ENCODE measurements at places on chromosomes 12 and 14.

- DNase-seq: no peak
Measured at GRCh38 chr14:39734306-39734705, 302.1 kb upstream of the FBXO33 start.

DNA sequence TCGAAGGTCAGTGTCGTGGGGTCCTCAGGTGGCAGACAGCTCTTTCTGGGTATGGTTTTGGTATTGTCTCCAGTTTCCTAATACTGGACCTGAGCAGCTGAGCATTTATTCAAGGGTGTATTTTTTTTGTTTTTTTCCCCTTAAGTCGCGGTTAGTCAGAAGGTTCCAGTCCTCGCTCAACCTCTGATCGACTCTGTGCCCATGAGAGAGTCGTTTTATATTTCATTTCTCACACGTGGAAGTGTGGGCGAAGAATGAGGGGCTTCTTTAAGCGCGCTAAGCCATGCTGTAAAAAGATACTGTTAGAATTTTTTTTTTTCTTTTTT, 499 bp downstream of the MIPOL1 start:
- DNase-seq: no peak

DNA sequence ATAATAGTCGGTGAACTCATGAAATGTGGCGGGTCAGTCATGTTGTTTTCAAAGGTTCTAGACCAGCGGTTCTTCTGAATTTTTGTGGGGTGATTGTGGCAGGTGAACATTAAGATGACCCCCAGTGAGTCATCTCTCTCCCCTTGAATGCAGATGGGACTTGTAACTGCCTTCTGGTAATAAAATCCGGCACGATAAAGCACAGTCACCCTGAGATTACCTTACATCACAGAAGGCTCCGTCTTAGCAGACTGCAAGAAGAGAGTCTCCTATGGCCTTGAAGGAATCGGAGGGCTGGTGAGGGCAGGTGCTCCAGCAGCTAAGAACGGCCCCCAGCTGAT, 189.6 kb downstream of the FOXN3 start:
- no peak for DNase-seq

GRCh38 chr12:105107171-105107493, 399 bp upstream of the WASHC4 start:
- DNase-seq: no peak

DNA sequence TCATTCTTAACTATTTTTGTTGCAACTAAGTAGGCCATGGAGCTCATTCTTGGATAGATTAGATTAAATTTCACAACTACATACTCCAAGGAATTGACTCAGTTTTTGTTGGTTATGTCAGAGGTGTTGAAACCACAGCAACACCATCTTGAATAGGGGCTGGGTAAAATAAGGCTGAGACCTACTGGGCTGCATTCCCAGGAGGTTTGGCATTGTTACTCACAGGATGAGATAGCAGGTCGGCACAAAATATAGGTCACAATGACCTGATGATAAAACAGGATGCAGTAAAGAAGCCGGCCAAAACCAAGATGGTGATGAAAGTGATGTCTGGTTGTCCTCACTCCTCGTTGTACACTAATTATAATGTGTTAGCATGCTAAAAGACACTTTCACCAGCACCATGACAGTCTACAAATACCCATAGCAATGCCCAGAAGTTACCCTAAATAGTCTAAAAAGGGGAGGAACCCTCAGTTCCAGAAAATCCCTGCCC, 20.9 kb downstream of the DMAC2L start:
- no peak for DNase-seq

GRCh38 chr12:12098691-12099015, 27.9 kb downstream of the BCL2L14 start:
- no peak for DNase-seq

DNA sequence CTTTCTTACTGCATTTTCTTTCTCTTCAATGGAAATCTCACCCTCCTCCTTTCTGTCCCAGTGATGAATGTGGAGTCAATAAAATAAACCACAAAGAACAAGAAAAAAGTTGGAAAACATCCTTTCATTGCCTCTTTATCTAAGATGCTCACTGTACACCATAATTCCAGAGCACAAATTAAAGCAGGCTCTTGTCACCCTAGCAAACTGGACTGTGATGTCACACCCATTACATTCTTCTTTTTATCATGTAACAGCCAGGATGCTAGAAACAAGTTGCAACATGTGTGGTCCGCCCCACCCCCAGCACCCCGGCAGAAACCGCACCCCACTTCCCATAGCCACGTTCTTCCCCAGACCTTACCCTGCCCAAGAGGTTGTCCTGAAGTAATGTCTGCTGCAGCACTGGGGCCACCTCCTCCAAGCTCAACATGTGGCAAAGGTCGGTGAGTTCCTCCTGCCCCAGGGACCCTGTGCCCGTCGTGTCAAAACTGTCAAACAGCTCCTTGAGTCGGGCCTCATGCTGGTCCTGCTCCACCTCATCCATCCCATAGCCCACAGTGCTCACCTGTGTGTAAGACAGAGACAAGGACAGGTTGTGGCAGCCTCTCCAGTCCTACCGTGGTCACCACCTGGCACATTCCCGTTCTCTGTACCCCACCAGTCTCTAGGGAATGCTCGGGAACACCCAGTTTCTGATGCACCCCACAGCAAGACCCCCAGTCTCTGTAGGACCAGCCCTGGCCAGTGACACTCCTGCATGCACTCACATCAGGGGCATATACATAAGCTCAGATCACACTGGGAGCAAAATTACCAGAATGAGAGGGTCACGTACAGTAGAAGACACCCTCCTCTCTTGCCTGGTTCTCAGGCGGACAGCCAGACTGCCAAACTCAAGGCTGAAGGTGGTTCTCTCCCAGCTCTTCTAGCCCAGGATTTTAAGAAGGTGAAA, 9.2 kb downstream of the NIN start:
- DNase-seq: no peak

DNA sequence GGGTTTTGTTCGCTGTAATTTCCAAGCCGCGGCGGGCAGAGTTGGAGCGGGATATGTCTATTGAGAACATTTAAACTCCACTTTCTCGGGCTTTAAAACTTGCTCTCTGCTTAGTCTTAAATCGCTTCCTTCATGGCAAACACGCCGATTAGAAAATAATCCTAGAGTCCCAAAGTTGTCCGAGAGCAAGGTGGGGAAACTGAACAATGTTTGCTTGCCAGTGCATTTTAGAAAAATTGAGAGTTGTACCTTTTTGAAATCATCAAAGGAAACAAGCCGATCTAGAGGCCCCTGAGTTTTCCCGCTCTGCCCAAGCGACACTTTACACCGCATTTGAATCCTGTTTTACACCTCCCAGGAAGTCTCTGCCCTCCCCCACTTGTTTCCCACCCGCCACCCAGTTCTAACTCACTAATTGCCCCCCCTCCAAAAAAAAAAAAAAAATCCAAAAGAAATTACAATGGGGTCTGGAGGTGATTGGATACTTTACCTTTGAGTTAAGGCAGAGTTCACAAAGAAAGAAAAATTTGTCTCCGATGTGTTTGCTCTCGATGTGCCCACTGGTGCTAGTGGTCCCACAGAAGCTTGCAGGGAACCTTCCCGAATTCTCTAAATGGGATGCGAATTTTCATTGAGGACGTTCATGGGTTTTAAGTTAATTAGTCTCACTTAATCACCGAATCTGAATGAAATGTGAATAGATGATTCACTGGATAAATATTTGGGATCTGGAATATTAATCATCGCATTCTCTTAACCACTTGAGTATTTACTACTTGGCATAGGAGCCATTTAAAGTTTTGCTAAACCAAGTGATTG, 2.3 kb downstream of the HMGA2 start:
- DNase-seq: no peak

DNA sequence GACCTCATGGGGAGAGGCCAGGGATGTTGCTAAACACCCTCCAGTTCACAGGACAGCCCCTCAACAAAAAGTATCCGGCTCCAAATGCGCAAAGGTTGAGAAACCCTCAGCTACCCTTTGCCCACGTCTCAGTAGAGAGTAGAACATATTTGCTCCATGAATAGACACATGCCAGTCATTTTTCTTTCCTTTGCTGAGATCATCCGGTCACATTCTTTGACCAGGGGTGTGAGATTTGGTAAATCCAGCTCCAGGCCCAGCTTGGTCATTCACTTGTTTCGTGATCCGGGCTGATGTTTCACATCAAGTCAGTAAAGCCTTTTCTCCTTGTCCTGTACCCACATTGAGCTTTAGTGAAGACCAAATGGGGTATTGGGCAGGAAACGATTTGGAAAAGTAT, 83.6 kb upstream of the LHX5 start:
- DNase-seq: no peak

DNA sequence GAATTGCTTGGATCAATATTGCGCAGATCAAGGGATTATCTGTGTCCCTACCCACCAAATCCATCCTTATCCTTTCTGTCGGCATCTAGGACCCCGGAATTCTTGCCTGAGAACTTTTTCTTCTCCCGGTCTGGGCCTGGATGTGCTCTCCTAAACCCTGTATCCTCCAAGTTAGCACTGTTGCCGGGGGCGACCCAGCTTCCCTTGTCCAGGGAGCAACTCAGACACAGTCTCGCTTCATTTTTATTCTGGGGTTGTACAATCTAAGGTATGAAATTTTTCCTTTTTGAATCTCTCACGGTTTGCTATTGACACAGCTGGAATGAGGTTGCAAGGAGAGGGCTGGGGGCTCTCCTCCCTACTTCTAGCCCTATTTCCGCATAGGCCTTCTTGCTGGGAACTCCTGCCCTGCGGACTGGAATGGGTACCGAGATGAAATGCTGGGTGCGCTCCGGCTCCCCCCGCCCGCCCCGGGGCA, 403 bp upstream of the PNP start:
- no peak for DNase-seq

DNA sequence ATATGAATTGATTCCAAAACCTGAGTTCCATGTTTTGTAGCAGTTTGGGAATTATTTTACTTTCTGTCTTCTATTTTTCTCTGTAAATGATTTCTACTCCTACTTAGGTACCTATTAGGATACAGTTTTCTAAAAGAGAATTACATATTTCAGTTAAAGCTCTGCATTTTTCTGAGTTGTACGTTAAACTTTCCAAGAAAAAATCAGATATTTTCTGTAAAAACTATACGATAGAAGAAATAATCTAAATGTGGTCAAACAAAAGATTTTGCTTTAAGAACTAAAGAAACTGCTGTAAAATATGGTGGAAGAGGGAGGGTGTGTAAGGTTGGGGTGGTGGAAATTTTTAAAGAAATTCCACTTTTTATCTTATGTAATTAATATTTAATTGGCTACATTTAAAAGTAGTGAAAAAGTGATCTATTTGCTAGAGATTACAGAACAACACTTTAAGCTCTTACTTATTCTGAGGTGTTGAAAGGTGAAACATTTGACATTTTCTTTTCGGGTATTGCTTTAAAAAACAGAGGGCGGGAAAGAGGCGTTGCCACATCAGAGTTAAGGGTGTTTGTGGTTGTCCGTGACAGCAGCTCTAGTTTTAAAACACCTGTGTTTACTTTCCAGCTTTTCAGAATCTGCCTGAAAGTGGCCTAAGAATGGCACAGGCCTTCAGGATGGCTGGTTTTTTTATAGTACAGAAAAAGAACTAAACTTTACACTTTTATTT, 187.3 kb downstream of the MIPOL1 start:
- no peak for DNase-seq

DNA sequence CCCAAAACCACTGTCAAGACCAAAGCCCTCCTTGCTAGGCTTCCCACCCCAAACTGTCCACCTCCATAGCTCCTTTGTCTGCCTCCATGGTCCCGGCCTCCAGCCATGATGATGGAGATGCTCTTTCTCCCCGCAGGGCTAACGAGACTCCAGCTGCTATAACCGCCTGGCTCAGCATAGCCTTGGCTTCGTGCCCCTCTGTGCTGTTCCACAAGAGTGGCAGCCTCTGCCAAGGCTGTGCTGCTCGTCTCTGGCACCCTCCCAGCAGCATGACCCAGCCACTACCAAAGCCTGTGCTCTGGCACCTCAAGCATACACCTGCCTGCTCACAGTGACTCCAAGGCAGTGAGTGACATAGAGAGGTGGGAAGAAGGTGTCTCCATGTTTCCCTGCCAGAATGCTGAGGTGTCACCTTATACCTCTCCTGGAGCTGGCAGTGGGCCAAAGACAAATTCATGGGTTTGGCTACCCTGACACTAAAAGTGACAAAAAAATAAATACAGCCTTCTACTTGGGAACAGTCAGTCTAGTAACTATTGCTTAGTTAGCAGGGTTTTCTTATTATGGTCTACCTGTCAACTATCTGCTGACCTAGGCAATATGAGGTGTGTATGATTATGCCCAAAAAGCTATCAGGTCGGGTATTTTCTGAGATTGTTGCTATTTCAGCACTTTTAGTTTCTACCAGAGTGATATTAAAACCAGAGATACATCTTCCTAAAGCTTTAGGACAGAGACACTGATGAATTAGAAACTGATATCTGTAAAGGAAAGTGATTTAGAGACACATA, 16.1 kb upstream of the KRT73 start:
- DNase-seq: no peak

DNA sequence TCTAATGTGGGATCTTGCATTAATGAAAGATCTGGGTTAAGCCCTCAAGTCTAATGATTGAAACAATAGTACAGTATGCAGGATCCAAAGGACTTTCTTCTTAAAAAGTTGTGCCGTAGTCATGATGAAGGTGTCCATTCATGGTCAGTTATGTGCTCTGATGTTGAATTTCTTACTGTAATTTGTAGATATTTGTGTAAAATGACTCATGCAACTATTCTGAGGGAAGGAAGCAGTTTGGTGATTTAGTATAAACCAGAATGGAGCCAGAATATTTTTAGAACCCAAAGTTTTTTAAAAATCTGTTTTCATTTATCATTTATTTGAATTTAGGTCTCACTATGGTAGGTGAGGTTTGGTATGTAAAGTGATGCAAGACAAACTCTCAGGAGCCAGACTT, 151.2 kb downstream of the AKAP6 start:
- no peak for DNase-seq

DNA sequence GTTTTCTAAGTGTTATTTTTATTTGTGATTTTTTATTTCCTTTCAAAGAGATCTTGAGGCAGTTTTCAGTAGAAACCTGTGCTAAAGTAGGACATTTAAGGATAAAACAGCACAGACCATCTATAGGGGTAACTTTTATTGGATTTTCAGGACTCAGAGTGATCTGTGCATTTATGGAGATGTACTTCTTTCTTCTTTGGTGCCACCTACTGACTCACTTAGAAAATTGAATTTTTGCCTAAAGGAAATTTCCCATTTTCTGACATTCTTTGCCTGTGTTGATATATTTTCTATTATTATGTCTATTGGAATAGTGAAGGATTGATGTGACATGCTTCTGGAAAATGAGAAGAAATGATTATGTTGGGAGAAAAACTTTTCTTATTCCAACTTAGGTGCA, 113.0 kb downstream of the UNC79 start:
- DNase-seq: no peak

Data from stimulated activated CD4-positive, alpha-beta T cell treated with anti-CD3 and anti-CD28 coated beads, Interleukin-1b, Interleukin-23, amount 100 ng/mL, for 1 hour (primary cell).